ENCODE measurements at places on chromosomes 4 and X.

DNA sequence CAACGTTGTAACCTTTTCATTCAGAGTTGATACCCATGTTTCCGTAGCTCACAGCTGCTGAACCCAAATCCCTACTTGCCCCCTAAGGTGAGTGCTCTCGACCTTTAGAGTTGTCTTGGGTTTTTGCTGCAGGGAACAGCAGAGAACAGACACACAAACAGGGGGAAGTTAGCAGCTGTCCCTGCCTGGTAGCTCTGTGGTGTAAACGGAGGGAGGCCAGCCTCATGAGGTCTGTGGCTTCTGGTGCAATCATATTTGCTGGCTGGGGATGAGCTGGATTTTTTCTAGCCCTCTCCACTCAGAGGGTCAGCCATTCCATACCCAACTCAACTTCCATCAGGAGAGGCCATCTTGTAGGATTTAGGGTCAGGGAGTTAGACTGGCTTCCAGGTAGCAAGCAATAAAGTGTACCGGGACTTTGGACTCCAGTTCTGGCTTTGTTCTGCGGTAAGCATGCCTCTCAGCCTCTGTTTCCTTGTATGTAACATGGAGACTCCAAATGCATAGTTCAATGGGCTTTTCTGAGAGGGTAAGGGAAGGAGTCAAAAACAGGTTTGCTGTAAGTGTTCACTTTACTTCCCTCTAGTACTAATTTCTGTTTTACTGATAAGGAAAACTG lies 218.9 kb downstream of the MID1IP1 start:
- no peak for DNase-seq

DNA sequence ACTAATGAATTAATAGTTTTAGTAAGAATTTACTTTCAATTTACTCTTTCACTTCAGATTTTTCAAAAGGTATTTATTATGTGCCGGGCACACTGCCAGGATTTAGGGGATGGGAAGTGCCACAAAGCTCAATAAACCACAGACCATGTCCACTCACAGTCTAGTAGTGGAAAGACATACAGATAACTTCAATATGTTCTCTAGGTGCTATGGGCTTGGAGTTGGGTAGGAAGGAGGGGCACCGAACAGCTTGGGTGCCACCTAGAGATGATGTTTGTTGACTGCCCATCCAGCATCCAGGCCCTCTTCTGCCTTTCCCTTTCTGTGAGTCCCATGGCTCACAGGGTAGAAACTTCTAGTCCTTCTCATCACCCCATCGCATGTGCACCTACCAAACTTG lies 17.8 kb downstream of the MFAP3L start:
- DNase-seq: no peak

DNA sequence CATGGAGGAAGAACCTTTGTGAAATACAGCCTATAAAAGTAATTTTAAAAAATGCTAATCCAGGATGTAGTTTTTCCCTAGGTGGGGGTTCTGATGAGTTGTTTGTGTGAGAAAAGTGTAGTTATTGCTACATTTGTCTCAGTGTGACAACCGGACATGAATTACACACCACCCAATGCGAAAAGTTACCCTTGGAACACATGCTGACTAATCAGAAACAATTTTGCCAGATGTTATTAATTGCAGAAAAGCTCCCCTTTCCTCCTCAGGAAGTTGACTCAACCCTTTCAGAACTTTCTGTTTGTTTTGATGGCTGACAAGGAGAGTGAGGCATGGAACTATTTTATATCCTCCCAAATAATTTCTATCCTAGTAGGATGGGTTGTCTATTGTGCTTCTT lies 38.1 kb upstream of the EDA2R start:
- no peak for DNase-seq

GRCh38 chr4:138188406-138189084 lies 53.6 kb downstream of the SLC7A11 start:
- no peak for DNase-seq

GRCh38 chrX:102846544-102847236 lies 90.4 kb upstream of the RAB40AL start:
- no peak for DNase-seq

GRCh38 chrX:2696698-2697215 lies 5.7 kb downstream of the CD99 start:
- no peak for DNase-seq
